ENCODE measurements at places on chromosomes 6 and 20.

DNA sequence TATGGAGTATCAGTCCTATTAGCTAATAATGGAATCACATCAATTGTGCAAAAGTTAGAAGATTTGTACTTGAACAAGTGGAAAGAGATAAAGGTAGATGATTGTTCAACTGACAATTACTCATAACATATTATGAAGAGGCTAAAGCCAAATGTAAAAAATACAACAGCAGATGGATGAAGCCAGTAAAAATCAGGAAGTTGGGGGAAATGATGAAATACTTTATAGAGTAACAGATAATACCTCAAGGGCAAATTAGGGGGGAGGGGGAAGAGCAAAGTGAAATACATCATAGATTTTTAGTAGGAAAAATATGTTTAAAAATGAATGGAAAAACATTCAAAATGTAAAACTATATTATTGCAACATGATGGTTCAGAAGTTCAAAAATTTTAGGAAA lies 114.0 kb downstream of the PDSS2 start:
- no peak for DNase-seq

DNA sequence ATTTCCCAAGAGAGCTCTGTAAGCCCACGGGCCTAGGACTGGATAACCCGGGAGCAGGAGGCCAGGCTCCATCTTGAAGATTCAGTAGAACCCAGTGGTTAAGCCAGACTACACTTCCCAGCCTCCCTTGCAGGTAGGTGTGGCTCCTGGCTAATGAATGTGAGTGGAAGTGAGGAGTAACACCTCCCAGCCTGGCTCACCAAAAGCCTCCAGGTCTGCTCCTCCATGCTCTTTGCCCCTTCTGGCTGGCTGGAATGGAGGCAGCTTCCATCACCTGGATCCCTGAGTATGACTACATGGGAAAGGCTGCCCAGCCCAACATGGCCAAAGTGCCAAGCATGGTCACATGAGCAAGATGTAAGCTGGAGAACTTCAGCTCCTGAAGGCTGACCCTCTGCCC lies 9.7 kb downstream of the LRRN4 start:
- no peak for DNase-seq

- DNase-seq: no peak
Observed at GRCh38 chr6:113873043-113873667, 16.0 kb downstream of the MARCKS start.

DNA sequence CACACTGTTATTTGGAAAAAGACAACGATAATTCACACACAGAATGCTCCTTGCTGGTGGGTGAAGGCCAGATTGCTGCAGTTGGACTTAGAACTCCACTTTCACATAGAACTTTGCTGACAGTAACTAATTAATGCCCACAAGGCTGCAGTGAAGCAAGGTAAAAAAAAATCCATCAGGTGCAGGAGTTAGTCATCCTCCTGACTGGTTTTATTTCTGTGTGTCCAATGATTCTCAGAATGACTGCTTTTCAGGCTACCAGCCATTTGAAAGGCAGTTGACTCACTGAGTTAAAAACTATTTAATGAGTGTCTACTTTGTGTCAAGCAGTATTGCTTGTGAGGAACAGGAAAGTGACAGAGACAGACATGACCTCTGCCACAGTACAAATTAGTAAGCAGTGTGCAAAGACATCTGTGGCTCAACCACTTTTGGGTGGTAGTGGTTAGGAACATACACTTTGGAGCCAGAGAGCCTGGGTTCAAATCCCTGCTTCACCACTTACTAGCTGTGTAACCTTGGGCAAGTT lies 41.9 kb downstream of the ELOVL5 start:
- DNase-seq: no peak

GRCh38 chr6:24500683-24501082 lies 5.9 kb downstream of the ALDH5A1 start:
- DNase-seq: no peak

DNA sequence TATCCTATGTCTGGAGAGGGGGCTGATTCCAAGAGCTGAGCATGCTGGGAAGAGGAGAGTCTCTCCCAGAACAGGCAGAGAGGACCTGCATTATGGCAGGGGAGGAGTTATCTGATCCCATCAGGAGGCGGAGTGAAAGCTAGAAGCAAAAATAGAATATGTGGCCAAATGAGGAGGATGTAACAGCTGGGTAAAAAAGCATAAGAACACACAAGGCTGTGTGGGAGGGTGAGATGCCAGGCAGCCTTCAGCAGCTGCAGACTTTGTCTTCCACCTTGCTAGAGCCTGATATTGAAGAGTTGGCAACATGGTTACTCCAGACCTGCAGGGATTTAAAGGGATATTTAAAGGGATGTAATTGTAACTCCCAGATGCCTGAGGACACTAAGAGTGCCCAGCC lies 167.1 kb downstream of the PTPRT start:
- DNase-seq: no peak

- no peak for DNase-seq
Observed at GRCh38 chr6:4846387-4846786, 70.2 kb downstream of the CDYL start.

DNA sequence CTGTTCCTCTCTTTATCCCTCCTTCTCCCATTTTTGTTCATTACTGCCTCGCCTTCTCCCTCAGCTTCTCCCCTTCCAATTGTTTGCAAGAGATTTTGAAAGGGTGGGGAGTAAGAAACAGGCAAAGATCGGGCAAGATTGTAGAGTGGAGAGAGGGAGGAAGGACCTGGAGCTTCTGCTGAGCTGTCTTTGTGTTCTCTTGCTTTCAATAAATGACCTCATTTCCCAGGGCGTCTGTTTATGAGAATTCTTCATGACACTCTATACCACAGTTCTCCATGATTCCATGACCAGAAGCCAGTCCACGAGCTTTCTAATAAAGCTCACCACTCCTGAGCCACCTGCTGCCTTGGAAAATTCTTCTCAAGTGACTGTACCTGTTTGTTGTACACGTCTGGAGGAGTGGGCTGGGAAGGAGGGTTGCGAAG lies 50.0 kb upstream of the PLEKHG1 start:
- DNase-seq: no peak

GRCh38 chr6:36954262-36954931 lies at the start of gene PI16:
Gene PI16 (plus strand): TSS chr6:36954738. CDS start chr6:36954761, 23 bp downstream.
- no peak for DNase-seq

GRCh38 chr6:107668743-107669474 lies 155.2 kb downstream of the SCML4 start:
- DNase-seq: no peak

- DNase-seq: no peak
Observed at GRCh38 chr6:165571721-165572132, 91.3 kb downstream of the PDE10A start.

- DNase-seq: no peak
Observed at GRCh38 chr20:45402946-45403345, 5.1 kb upstream of the DBNDD2 start.

- no peak for DNase-seq
Observed at GRCh38 chr20:17683218-17684076, 1.4 kb upstream of the RRBP1 start.

GRCh38 chr6:142167486-142167885 lies 20.4 kb downstream of the VTA1 start:
- no peak for DNase-seq

- no peak for DNase-seq
Observed at GRCh38 chr6:134073161-134073560, 20.7 kb upstream of the SLC2A12 start.

DNA sequence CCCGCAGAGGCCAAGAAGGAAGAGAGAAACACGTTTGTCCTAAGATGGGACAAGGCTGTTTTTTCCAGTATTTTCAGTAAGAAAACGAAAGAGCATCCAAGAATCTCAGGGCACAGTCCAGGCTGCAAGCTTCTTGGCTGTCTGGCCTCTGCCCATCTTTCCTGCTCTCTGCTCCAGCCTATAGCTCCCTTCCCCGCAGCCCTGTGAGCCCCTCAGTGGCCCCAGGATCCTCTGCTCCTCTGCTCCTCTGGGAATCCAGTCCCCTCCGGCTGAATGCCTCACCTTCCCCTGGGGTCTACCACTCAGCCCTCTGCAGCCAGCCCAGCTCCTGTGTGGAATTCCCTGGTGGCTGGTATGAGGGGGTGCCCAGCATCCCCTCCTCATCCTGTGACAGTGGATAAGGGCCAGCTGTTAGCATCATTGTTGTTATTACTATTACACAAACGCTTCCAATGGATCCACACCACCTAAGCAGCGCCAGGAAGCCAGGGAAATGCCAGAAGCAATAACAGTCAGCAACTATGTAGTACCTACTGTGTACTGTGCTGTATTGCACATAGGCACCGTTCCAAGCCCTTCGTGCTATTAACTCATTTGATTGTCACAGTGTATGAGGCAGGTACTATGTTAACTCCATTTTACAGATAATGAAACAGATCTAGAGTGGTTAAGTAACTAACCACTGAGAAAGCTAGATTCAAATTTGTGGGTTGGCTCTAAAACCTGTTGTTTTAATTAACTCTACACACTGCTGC lies 60.3 kb upstream of the PTPN1 start:
- DNase-seq: no peak

DNA sequence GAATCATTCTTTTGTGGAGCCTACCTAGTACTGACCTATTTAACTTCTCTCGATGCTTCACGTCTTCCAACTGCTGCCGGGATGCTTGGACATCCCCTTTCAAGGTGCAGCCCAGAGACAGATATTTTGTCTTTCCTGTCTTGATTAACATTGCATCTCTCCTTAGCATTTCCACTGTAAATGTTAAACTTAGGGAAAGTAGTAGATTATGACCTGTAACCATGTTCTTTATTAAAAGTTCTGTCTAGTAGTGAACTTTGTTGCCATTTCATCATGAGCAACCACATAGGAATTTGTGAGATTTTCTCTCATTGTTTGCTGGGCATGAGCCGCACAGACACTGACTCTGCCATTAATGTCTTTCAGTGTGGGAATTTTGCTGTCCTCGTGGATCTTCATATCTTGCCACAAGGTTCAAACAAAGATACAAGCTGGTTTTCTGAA lies 117.9 kb downstream of the JAG1 start:
- DNase-seq: no peak

- DNase-seq: no peak
Observed at GRCh38 chr6:158737710-158738615, 81.2 kb downstream of the EZR start.

GRCh38 chr6:44621846-44622245 lies 234.3 kb downstream of the CDC5L start:
- no peak for DNase-seq

DNA sequence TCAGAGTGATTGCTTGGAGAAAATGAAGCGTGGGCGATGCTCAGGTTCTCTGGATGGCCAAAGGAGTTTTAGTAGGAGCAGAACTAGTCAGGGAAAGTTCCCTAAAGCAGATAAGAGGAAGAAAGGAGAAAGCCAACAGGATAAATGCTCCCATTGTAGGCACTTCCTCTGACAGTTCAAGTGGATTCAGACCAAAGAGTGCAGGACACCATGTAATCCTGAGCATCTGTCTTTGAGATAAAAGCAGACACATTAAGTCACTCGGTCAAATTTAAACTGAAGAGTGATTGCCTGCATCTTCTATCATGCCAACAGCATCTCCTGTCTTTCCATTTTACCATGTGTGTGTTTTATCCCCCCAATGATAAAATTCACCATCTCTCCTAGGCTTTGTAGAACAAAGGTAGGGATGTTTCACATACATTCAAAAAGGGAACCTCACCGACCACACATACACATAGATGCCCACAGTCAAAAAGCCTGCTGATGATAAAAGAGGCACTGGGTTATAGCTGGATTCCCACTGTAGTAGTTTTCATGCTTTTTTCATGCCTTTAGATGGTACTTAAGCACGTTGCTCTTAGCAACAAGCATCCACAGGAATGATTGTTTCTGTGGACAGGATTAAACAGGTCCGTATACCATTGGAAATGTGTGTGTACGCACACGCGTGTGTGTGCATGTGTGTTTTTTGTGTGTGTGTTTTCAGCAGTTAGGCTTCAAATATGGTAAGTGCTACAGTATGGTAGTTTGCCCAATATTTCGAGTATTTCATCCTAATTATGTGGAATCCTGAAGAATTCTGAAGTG lies 7.0 kb downstream of the GRIK2 start:
- no peak for DNase-seq

- no peak for DNase-seq
Observed at GRCh38 chr20:58389324-58389967, 417 bp downstream of the VAPB start.

DNA sequence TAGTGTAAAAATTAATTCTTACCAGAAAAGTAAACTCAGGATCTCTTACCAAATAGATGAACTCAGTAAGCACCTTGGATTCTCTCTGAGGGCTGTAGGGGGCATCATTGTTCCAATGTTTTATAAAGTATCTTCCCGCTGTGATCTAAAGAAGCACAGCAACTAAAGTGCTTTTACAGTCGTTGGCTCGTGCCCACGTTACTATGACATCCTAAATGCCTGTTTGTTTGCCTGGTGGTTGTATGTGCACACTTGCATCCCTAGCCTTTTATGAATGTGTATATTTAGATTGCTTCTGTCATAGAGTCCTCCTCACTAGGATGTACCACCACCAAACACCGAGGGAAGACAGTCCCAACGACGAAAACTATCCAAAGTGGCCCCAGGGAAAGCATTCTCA lies 34.5 kb downstream of the SLX4IP start:
- no peak for DNase-seq

DNA sequence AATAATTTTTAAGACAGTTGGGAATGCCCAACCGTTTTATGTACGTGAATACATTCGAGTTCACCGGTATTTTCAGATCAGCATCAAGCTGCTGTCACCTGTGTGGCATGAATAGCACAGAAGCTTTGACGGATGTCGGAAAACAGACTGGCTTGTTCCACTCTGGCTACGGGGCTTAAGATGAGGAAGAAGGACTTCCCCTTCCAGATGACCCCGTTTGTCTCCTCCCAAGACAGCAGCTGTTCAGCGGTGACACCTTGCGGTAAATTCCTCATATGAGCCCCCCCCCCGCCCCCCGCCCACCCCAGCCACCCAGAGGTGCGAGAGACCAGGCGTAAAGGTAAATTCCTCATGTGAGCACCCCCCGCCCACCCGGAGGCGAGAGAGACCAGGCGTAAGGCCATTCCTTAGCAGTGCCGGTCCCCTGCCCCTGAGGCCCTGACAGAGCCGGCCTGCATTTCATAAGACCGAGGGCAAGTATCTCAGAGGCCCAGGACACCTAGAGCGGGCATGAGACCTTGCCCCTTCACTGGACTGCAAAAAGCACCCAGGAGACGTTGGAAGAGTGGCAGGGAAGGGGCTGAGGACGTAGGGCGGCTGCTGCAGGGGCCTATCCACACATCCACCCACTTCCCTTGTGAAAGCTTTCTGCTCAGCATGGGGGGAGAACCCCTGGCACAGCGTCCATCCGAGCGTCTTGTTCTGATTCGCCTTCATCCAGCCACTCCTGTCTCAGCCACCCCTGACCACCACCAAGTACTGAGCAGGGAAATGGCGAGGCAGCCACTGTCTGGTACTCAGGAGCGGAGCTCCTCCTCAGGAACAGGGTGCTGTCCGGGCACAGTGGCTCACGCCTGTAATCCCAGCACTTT lies 7.3 kb upstream of the PCMTD2 start:
- DNase-seq: no peak

GRCh38 chr6:1962201-1962600 lies 283.2 kb downstream of the GMDS start:
- DNase-seq: no peak

GRCh38 chr20:18165553-18165952 lies 27.9 kb downstream of the KAT14 start:
- no peak for DNase-seq

GRCh38 chr6:14571746-14572145 lies 454.2 kb downstream of the CD83 start:
- no peak for DNase-seq

Data from stimulated activated CD8-positive, alpha-beta memory T cell treated with anti-CD3 and anti-CD28 coated beads, Interleukin-4, amount 100 ng/mL, for 1 hour (primary cell).